ENCODE measurements at places on chromosomes 1 and 21. TPM values are rescaled to one million over a fixed set of nuclear protein-coding genes. Genes with fewer than 3 reads are reported as not detected.

SPEN gene
- 41.5 TPM for total RNA-seq

FCMR gene
- 9.6 TPM for total RNA-seq

DNA sequence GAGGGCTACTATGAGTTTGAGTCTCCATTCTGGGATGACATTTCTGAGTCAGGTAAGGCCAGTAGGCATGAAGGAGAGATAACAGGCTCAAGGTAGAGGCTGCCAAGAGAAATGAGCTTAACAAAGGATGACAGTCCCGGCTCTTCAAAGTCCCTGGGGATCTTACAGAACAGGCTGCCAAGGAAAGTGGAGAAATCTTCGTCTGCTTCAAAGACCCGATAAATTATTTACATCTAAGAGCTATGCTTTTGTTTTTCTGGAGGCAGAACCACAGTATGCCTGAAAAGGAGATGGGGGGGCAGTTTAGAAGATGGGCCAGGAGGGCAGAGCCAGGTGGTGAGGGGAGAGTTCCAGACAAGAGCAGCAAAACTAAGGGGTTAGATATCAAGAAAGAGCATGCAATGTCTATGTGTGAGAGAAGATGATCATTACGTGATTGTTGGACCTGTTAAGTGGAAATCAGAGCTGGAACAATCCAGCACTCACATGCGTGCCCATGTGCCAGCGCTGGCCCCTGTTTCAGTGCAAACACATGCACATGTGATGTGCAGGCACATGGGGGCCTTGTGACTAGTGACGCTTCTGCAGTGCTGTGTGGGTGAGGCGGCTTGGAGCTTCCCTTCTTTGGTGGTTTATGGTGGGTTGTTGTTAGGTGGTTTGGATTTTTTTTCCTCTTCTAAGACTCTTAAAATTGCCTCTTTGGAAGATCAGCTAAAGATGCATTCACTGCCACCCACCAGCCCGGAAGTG lies 25.7 kb downstream of the CAMK1G start:
- peak; percentile 22 for DNase-seq

KRTAP21-2 gene
- total RNA-seq = not detected

GRCh38 chr21:29082046-29082815 lies 8.8 kb upstream of the CCT8 start:
- no peak for DNase-seq

DIO1 gene
- not detected for total RNA-seq

DNA sequence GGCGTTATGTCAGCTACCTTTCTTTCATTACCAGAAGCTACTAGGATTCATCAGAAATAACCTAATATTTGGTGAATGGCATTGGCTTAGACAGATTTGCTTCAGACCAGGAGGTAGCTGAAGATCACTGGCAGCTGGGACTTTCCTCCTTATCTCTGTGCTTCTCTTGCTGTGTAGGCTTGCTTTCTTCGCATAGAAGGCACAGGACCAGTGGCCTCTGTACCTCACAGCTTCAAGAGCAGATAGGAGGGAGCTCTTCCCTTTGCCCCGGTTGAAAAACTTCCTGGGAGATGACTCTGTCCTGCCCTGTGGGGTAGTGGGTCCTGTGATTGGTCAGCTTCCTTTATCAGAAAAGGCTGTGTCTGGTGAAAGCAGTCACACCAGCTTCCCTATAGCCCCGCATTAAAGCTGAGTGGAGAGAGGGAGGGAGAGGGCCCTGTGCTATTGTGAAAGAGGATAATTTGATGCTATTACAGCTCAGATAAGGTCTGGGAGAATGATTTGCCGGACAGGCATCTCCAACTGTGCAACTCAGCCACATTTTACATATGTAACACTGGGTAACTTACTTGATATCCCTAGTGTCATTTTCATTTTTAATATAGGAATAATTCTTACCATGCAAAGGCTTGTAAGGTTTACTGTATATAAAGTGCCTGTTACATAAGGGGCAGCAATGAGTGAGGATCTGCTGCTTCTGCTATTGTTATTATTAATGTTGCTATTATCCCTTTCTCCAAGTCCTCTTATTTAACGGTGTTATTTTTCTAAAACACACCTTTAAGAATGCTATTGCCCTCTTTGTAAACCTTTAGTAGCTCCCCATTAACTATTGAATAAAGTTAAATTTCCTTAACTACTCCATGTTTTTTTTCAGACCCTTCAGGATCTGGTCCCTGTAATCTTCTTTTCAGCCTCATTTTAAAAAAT lies 31.6 kb downstream of the OSBPL9 start:
- no peak for DNase-seq

DNA sequence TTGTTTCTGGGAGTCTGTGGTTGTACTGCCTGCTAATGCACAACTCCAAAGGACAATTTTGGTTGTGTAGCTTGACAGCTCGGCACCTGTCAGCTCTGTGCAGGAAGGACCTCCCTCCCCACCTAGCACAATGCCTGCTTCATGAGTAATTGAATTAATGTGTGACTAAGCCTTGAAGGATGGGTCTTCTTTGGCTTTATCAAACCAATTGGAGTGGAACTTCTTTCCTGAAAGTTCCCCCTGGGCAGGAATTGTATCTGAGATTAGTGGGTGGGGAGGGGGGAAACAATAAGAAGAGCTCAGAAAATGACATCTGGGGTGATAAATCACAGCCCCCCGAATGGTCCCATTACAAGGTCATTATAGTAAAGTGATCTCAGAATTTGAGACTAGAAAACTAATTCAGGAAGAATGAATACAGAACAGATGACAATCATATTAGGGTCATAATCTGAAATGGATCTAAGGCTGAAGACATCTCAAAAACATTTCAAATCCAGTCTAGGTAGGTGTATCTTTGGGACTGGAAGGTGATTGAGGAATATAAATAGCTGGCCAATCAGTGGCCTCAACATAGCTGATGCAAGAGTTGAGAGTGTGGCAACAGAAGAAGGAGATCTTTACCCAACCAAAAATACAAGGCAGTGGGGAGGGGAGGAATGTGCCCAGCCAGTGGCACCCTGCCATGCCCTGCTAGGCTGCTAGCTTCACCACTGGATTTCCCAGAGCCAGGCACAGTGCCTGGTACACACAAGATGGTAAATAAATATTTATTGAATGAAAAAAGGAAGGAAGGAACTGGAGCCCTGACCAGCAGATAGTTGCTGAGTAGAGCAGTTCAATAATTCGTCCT lies 10.1 kb upstream of the SESN2 start:
- peak; percentile 89 for DNase-seq

CD48 gene
- 18.6 TPM for total RNA-seq

- DNase-seq = no peak
These were observed 2.8 kb downstream of the IFI16 start for GRCh38 chr1:159012495-159012894.

OTUD3 gene
- total RNA-seq = 8.5 TPM

DNA sequence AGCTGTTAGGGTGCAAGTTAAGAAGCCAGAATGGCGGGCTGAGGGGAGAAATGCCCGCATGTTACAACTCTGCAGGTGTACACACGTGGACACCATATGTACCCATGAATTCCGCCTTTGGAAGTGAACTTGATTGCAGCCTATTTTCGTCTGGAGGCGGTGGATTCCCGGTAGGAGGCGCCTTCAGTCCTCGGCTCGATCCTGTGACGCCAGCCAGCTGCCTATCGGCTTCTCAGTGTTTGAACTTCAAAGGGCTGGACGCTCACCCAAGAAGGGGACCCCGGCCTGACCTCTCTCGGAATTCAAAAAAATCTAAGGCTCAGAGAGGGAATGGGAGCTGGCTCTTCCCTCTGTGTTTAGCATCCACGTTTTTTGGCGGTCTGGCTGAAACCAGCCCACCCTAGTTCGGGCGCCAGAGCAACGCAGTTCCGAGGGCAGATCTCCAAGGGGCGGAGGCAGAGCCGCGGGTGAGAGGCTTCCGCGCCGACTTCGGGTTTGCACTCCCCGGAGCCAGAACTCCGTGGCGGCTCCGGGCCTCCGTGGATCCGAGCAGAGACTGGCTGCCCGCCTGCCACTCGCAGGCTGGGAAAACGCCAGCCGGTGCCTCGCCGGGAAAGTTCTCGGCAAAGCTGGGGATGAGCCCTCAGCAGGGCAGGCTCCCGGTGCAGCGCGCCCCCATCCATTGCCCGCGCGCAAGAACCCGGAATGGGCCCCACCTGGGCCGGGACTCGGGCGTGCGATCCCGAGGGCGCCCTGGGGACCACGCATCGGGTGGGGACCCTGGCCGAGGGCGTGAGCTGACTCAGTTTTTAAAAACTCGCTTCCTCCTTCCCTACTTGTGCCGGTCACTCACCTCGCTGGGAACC lies 996 bp upstream of the TMEM51 start:
- peak; percentile 91 for DNase-seq

FCRLB gene
- total RNA-seq = not detected

GRCh38 chr21:32414579-32415358 lies 2.3 kb downstream of the EVA1C start:
- DNase-seq = no peak

- no peak for DNase-seq
These were observed 104.8 kb downstream of the TOMM20 start for GRCh38 chr1:235023711-235024439.

DNA sequence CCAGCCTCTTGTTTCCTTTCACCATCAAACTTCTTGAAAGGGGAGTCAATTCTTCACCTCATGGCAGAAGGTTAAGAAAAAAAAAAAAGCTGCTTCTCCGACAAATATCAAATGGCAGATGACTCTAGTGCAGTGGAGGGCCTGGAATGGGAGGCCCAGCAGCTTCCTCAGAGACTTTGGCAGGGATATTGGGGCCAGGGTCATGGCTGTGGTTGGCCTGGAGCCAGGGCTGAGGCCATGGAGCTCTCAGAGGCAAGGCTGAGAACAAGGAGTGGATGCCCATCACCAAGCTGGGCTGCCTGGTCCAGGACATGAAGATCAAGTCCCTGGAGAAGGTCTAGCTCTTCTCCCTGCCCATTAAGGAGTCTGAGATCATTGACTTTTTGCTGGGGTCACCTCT lies 18.7 kb downstream of the MTF1 start:
- DNase-seq = no peak

- peak; percentile 28 for DNase-seq
These were observed 118.3 kb downstream of the TM2D1 start for GRCh38 chr1:61606448-61607312.

DNA sequence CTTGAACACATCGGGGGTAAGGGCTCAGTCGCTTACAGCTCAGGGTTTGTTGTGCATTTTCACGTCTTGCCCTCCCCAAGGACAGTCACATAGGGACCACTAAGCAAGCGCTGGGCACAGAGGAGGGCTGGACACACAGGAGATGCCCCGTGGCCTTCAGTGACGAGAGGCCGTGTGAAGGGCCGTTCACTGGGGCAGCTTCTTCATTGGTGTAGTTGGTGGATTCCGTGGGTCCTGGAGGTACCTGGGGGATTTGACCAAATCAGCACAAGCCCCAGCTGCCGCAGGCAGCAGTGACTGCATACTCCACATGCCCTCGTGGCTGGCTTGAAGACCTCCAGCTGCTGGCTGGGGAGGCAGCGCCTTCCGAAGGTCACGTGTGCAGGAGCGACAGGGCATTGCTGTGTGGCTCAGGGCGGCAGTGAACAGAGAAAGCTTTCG lies 100.8 kb upstream of the C1orf174 start:
- DNase-seq = no peak

CRABP2 gene
- 5.8 TPM for total RNA-seq

Measured in upper lobe of left lung (tissue), 6 donors.